ENCODE measurements at places on chromosomes 2 and 18.
A peak's percentile ranks its signal among the peaks of the same experiment; 100 is the strongest.

- no peak for DNase-seq
Measured at GRCh38 chr2:138600732-138601457, 99.3 kb downstream of the SPOPL start.

DNA sequence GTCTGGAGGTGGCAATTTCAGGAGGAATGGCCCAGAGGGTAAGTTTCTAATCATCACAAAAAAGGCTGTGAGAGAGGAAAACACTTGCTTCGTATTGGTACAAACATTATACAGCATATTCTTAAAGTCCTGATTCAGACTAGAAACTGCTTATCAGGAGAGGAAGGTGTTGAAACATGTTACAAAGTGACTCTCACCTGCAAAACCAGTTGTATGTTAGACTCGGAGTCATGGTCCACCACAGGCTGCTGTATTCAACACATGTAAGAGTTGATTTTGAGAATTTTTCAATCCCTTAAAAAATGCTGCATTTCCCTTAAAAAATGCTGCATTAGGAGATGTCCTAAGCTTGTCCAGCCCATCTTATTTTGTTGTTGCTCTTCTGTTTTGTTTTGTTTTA lies 61.5 kb downstream of the MBP start:
- DNase-seq: no peak

DNA sequence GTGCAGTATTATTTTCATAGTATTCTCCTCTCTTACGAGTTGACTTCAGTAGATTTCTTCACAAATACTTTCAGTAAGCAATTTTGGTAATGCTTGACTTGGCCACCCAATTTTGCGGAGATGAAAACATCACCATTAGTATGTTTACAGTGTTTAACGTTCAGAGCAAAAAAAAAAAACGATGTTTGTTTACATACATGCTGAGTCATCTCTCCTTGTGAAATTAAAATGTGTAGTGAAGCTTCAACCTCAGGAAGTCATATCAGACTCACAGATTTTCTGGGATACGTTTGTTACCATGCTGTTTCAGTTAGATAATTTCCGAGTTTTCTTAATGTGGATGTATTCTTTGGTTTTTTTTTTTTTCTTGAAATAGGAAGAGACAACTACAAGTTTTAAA lies 100.1 kb downstream of the CTNNA2 start:
- no peak for DNase-seq

DNA sequence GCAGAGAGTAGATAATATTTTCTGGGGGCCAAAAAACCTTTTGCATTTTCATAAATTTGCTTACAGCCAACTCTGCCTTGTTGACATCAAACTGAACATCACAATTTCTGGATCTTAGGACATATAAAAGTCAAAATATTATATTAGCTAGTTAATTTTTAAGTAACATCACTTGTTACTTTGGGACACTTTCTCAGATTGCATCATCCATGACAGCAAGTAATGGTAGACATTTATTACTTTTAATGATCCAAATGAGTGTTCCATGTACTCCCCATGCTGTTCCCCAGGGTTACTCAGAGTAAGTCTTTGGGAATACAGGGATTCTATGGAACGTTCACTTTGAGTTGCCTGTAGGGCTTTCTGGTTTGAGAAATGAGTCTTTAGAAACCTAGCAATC lies 39.1 kb upstream of the CWC22 start:
- no peak for DNase-seq

DNA sequence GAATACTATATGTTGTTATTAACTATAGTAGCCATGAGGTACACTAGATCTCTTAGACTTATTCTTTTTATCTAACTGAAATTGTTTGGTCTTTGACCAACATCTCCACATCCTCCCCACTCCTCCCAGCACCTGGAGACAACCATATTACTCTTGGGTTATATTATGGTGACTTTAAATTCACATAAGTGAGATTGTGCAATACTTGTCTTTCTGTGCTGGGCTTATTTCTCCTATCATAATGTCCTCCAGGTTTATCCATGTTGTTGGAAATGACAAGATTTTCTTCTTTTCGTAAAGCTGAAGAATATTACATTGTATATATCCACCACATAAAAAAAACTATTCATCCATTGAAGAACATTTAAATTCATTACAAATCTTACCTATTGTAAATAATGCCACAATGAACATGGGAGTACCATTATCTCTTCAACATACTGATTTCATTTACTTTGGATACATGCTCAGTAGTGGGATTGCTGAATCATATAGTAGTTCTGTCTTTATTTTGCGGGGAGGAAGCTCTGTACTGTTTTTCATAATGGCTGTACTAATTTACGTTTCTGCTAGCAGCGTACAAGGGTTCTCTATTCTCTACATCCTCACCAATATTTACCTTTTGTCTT lies 159.2 kb upstream of the SCN7A start:
- no peak for DNase-seq

GRCh38 chr2:240911641-240912265 lies 5.6 kb downstream of the CROCC2 start:
- no peak for DNase-seq

DNA sequence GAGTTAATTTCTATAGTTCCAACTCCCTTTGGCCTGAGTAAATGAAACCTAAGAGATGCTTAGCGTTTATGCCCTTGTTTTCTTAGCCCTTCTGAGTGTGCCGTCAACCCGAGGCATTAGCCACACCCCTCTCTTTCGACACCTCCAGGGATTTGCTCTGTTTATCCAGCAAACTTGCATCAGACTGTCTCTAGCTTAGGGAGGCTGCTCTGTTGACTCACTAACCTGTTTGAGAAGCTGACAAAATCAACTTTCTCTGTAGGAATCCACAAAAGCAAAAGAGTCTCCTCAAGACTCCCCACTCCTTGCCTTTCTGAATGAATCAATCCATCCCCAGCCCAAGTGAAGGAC lies 317.6 kb downstream of the TNS1 start:
- DNase-seq: no peak

GRCh38 chr2:212173331-212173730 lies 365.3 kb downstream of the ERBB4 start:
- DNase-seq: no peak

GRCh38 chr18:79423211-79424007 lies 27.7 kb downstream of the NFATC1 start:
- no peak for DNase-seq

DNA sequence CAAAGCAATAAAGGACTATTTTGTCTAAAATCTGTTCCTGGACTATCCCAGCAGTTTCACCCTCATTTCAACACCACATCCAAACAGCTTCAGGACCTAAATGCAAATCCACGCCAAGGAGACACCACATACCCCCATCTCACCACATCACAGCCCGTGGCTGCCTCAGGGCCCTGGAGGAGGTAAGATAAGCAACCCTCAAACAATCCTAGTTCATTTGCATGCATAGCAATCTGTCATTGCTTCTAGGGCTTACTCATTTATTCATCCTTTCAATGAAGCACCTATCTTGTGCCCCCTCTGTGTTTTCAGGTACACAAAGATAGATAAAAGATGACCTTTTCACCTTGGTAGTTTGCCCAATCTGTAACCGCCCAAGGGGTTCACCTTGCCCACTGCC lies 86.5 kb downstream of the VSNL1 start:
- DNase-seq: no peak

GRCh38 chr2:88068044-88068443 lies 419 bp downstream of the SMYD1 start:
- DNase-seq: no peak

GRCh38 chr18:73717570-73717969 lies 430.1 kb downstream of the FBXO15 start:
- no peak for DNase-seq

- peak; percentile 52 for DNase-seq
Measured at GRCh38 chr2:24721470-24721869, 71.7 kb downstream of the PTRHD1 start.

GRCh38 chr2:45743531-45744396 lies 92.3 kb downstream of the PRKCE start:
- DNase-seq: peak; percentile 70

DNA sequence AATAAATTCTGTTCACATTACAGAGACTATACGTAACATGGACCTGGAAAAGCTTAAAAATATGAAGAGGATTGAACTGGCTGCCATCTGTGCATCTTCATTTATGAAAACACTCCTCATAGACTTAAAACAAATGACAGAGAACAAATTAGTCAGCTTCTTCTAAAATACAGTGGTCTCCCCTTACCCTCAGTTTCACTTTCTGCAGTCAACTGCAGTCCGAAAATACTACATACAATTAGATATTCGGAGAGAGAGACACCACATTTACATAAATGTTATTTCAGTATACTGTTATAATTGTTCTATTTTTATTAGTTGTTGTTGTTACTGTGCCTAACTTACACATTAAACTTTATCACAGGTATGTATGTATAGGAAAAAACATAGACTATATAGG lies 6.5 kb downstream of the RNF103 start:
- DNase-seq: no peak

DNA sequence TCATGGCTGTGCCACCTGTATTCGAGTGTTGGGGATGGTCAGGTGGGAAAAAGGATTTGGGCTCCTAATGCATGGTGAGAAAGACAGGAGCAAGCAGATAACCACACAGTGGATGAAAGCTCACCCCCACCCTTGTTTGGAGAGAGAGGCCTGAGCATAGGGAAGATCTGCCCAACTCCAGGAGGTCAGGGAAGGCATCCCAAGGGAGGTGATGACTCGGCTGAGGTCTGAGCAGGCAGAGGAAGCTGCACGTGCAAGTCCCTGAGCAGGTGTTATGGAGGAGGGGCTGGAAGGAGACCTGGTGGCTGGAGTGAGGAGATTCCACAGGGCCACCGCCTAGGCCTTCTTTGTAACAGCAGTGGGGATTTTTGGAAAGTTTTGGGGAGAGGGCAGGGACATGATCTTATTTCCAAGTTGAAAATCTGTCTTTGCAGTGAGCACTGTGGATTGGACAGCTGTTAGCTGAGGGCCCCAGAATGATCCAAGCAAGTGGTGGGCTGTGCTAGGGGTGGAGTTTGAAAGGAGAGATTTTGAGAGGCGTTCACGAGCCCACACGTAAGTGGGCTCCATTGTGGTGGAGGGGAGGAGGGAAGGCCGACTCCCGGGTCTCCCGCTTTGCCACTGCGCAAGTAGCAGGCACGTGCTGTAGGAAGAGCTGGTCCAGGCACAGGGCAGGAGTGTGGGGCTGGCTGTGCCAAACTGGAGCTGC lies 228.5 kb downstream of the GLI2 start:
- DNase-seq: no peak

GRCh38 chr18:7066965-7067555 lies 50.5 kb downstream of the LAMA1 start:
- no peak for DNase-seq

- no peak for DNase-seq
Measured at GRCh38 chr2:48065096-48065495, 158.8 kb upstream of the FBXO11 start.

- DNase-seq: no peak
Measured at GRCh38 chr2:25701801-25702200, 28.4 kb upstream of the DTNB start.

GRCh38 chr18:21458310-21458709 lies 142.2 kb downstream of the ESCO1 start:
- peak; percentile 70 for DNase-seq

DNA sequence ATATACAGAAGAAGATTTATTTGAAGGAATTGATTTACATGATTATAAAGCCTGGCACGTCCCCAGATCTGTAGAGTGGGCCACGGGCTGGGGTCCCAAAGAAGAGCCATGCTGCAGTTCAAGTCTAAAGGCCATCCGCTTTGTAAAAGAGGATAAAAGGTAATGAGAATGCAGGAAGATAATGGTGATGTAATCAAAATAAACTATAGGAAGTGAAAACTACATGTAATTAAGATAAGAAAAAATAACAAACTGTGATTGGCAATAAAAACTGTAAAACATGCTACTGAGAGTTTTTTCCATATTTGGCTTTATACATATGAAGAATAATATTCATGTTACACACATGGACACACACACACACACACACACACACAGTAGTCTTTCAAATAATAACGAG lies 59.0 kb upstream of the TMEFF2 start:
- no peak for DNase-seq

GRCh38 chr2:240983996-240984498 lies 14.4 kb upstream of the SNED1 start:
- peak; percentile 9 for DNase-seq

GRCh38 chr2:72300147-72300684 lies 152.6 kb upstream of the CYP26B1 start:
- DNase-seq: no peak

GRCh38 chr18:3878401-3878800 lies 428.4 kb downstream of the TGIF1 start:
- no peak for DNase-seq

GRCh38 chr18:51933903-51934302 lies 406.1 kb upstream of the DCC start:
- no peak for DNase-seq

DNA sequence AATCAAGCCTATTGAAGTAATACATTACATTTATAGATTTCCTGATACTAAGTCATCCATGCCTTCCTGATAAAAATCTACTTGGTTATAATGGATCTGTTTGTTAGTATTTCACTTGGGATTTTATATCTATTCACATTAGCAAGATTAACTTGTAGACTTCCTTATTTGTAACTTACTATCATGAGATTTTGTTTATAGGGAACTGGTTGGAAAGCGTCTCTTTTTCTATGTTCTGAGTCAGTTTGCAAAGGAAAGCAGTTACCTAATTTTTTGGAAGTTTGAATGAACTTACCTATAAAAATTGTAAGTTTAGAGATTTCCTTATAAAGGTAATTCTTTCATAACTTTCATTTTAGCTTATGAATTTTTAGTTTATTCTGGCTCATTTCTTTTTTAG lies 141.4 kb downstream of the SMAD7 start:
- DNase-seq: no peak

- DNase-seq: no peak
Measured at GRCh38 chr2:41068740-41069139, 616.9 kb upstream of the SLC8A1 start.

DNA sequence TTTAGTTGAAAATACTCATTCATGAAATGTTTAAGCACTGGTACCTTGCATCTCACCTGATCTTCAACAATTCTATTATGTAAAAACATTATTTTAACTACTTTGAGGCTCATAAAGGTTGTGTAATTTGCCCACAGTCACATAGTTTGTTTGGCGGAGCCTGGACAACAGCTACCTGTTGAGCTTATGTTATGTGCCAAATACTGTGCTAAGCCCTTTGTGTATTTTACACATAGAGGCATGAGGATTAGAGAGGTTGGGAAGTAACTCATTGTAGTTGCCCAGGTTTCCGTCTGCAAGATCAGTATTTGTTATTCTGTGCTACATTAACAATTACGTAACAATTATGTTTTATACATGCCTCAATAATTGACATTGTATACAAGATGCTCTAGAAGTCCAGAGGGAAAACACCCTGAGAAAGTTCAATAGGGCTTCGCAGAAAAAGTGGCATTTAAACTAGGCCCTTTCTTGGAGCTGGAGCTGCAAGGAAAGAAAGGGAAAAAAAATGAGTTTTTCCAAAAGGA lies 80.4 kb downstream of the BOLA3 start:
- DNase-seq: no peak

GRCh38 chr2:172427990-172428831 lies 825 bp downstream of the ITGA6 start:
- DNase-seq: peak; percentile 38

DNA sequence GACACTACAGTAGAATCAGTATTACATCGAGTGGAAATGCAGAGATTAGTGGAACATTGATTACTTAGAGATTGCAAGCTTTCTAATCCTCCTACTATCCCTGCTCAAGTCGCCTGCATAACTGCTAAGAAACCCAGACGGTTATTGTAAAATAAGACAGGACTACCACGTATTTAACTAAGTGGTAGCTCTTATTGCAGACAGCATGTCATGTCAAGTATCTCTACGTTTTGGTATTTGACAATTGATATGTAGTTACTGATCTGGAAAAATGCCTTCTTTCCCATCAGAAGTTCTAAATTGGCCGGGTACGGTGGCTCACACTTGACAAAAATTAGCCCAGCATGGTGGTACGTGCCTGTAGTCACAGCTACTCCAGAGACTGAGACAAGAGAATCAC lies 404.1 kb downstream of the CBLN2 start:
- DNase-seq: no peak
